ENCODE measurements at places on chromosomes 1 and 21.
A peak's percentile ranks its signal among the peaks of the same experiment; 100 is the strongest.

DNA sequence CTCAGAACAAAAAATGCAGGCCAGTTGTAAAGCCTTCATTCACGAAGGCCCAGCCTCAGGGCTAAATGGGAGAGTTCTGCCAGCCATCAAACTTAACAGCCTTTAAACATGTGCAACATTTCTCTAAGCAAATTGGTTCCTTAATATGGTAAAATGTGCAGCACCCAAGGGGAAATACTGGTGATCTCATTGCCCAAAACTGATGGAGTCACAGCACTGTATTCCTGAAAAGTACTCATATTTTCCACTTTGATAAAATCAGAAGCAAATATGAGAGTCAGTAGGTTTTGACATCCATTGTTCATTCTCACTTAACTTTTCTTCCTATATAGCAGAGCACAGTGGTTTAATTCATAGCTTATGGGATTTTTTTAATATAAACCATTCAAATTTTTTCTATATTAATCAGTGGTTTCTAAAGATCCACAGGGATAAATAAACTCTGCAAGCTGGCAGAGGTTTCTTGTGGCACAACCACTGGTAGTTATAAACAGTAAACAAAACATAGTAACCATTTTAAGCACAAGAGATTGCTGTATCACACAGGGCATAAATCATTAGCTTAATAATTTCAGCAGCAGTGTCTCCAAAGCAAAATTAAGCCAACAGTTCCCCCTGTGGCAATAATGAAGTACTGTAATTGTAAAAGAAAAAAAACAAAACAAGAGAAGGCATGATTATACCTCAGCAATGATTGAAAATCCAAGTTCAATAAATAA lies 106.9 kb upstream of the LYPLAL1 start:
- peak; percentile 78 for DNase-seq

- no peak for DNase-seq
Observed at GRCh38 chr1:217311766-217312165, 319.1 kb downstream of the GPATCH2 start.

GRCh38 chr1:186659890-186660341 lies 20.3 kb downstream of the PTGS2 start:
- DNase-seq, result no peak

GRCh38 chr1:212271234-212271633 lies 14.0 kb upstream of the PPP2R5A start:
- no peak for DNase-seq

DNA sequence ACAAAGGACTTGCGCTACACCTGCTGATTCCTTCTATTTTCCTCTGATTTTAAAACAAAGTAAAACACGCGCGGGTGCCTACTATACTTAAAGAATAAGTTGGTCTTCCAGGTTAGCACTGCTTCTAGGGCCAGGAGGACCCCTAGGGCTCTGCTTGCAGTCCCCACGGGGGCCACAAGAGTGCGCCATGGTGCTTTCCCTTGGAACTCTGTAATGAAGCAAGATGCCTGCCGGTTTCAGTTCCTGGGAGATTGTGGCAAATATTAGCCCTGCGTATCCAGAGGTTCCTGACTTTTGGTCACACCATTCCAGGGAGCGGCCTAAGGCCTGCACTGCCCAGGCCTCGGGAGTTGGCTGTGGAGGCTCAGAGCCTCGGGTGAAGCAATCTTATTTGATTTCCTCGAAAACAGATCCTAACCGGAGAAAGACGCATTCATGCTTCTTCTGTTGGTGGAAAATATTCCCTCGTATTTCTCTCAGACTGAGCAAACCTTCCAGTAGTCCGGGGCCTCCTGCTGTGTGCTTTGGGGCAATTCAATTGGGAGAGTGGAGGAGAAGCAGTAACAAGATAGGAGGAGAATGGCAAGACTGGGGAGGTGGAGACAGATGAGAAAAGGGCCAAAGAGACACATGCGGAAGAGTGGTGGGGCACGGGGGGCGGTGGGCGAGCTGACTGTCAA lies 25.3 kb downstream of the ADAM30 start:
- peak; percentile 91 for DNase-seq

- DNase-seq, result no peak
Observed at GRCh38 chr1:235304549-235305451, 23.2 kb downstream of the ARID4B start.

DNA sequence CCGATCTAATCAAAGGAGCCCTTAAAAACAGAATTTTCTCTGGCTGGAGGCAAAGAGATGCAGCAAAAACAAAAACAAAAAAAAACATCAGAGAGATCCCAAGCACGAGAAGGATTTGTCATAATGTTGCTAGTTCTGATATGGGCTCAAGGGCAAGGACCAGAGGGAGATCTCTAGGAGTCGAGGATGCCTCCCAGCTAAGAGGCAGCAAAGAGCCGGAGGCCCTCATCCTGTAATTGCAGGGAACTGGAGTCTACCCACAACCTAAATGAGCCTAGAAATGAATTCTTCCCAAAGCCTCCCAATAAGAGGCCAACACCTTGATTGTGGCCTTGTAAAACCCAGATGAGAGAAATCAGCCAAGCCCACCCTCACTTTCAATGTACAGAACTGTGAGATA lies 12.0 kb downstream of the GNG12 start:
- peak; percentile 62 for DNase-seq

GRCh38 chr1:44924835-44925464 lies 61.4 kb downstream of the EIF2B3 start:
- peak; percentile 60 for DNase-seq

- no peak for DNase-seq
Observed at GRCh38 chr1:157288006-157288405, 149.8 kb upstream of the ETV3 start.

DNA sequence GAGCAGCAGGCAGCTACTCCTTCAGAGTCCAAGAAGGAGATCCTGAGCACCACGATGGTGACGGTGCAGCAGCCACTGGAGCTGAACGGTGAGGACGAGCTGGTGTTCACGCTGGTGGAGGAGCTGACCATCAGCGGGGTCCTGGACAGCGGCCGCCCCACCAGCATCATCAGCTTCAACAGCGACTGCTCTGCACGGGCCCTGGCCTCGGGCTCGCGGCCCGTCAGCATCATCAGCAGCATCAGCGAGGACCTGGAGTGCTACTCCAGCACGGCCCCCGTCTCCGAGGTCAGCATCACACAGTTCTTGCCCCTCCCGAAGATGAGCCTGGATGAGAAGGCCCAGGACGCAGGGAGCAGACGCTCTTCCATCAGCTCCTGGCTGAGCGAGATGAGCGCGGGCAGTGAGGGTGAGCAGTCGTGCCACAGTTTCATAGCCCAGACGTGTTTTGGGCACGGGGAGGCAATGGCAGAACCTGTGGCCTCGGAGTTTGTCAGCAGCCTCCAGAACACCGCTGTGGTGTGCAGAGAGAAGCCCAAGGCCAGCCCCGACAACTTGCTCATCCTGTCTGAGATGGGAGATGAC lies 531.8 kb downstream of the KIF26B start:
- no peak for DNase-seq

- no peak for DNase-seq
Observed at GRCh38 chr1:3386205-3387002, 68.1 kb upstream of the ARHGEF16 start.

DNA sequence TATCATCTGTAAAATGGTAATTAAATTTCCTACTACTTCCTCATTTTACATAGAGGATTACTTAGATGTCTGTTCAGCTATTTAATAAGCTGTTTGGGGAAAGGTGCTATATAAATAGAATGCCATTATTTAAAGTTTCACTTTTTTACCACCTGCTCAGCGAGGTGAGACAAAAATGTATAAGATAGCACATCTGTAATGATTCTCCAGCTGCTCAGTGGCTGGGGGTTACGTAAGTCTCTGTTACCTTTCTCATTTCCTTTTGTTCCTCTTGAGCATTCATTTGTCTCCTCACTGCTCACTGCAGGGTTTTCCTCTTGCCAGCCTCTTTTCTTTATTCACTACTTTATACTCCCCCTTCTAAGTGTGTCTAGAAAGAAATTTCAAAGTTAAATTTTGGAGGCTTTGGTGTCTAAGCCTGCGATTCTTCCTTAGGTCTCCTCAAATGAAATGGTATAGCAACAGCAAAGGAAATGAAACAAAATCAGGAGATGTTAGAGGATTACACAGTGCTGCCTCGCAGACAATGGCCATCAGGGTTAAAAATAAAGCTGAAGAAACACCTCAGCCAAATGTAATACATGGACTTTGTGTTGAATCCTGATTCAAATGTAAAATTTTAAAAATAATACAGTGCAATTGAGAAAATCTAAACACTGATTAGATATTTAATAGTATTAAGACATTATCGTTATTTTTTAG lies 6.8 kb downstream of the RGS8 start:
- DNase-seq, result no peak

- DNase-seq, result peak; percentile 93
Observed at GRCh38 chr21:29232530-29233255, 66.0 kb upstream of the BACH1 start.
